ENCODE measurements at places on chromosomes 5 and 9.

GRCh38 chr9:13911473-13911872, 402.5 kb downstream of the NFIB start:
- no peak for DNase-seq

GRCh38 chr5:55037890-55038289, 13.8 kb downstream of the GZMK start:
- DNase-seq = no peak

DNA sequence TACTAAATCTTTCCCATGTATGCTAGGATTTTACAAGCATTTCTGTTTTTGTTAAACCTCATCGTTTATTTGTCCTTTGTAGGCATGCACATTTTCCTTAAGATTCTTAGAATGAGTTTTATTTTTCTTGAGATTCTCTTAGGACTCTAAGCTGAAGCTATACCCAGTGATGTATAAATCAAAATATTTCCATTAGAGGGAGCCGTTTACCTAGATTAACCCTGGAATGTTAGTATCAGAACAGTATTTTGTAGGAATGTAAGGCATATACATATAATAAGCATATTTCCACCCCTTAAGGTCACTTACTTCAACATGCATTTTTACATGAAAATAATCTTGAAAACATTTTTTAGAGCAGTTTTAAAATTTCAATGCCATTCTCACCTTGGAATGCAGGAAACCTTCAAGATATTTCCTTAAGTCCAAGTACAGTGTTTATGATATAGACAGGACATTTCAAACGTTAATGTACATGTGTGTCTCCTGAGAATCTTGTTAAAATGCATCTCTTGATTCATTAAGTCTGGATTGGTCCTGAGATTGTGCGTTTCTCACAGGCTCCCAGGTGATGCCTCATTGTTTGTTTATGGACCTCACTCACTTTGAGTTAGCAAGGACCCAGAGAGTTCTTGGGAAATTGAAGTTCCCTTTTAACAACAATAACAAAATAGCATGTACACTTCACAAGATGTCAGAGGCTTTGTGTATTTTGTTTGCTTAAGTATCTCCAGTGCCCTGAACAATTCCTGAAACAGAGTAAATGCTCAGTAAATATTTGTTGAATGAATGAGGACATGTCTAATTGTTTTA, 34.9 kb upstream of the FCHO2 start:
- peak; percentile 31 for DNase-seq

- no peak for DNase-seq
Observed at GRCh38 chr9:106708475-106709146, 154.4 kb upstream of the ZNF462 start.

DNA sequence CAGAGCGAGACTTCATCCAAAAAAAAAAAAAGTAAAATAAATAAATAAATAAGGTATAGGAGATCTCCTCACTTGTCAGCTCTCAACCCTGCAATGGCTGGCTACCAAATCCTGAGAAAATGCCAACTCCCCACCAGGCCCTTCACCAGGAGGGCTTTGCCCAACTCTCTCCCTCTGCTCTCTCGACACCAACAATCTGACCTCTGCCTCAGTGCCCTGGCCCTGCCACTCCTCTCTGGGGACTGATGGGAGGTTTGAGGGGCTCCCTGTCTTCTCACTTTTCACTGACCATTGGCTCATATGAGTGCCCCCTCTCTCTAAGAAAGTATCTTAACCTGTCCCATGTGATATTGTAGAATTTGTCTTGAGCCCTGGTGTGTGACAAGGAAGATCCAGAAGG, 52.6 kb upstream of the SH3PXD2B start:
- DNase-seq = no peak

- no peak for DNase-seq
Observed at GRCh38 chr5:62134811-62135210, 171.2 kb upstream of the KIF2A start.

GRCh38 chr5:77893225-77893860, 117.2 kb upstream of the TBCA start:
- peak; percentile 96 for DNase-seq

DNA sequence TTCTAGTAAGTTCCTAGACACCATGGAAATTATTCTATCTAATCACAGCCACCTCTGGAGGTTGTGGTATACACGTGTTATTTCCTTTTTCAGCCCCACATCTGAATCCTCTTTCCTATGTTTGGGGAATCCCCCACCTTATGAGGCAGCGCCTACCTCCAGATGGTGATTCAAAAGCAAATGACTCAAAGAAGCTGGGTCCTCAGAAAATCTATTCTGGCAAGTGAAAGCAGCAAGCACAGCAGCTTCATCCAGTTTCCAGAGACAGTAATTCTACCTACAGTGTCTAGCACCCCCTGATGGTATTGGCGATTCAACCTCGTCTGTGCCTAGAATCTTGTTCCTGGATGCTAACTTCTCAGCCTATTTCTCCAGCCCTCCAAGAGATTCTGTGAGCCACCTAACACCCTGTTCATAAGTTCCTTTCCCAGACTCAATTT, 43.0 kb downstream of the STRBP start:
- DNase-seq = peak; percentile 72

GRCh38 chr9:126880226-126880946, 19.9 kb downstream of the ZBTB34 start:
- DNase-seq = no peak

GRCh38 chr5:154866841-154867240, 8.4 kb downstream of the CNOT8 start:
- DNase-seq = no peak

DNA sequence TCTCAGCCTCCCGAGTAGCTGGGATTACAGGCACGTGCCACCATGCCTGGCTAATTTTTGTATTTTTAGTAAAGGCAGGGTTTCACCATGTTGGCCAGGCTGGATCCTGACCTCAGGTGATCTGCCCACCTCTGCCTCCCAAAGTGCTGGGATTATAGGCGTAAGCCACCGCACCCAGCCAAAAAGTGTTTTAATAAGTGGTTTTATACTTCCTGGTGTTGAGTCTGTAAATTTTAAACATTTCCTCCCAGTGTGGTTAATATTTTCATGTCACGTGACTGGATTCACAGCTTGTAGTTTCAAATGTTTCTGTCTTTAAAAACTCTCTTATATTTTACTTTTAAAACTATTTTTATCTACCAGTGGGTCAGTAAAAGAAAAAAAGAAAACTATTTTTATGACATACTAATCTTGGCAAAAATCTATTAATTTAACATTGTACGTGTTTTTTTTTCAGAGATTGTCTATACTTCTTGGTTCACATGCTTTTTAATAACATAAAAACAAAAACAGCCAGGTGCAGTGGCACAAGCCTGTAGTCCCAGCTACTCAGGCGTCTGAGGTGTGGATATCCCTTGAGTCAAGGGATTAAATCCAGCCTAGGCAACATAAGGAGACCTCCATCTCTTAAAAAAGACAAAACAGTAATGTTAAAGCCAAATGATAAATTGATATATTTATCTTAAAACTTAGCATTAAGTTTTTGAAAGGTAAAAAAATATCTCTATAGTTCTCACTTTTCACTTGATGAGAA, 117.1 kb downstream of the DMXL1 start:
- DNase-seq = no peak

DNA sequence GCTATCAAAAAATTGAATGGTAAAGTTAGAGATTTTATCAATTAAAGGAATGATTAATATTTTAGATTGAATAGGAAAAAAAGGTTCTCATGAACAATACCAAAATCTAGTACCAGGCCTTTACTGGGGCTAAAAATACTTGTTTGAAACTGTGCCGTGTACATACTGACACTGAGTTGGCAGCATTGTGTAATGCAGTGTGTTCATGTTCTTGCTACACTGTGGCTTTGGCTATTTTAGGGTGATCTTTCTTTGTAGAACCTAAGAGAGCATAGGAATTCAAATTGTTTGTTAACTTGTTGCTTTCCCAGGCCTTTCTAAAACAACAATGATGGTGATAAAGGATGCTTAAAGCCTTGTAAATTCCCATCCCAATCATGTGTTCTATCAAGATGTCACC, 80.9 kb downstream of the KIF4B start:
- DNase-seq = no peak

GRCh38 chr9:91424403-91425176, 958 bp upstream of the NFIL3 start:
- DNase-seq = peak; percentile 68

GRCh38 chr9:125440411-125440810, 178.8 kb downstream of the GAPVD1 start:
- DNase-seq = no peak

GRCh38 chr9:20981486-20981885, 50.0 kb downstream of the HACD4 start:
- peak; percentile 71 for DNase-seq

GRCh38 chr5:23316060-23316591, 191.3 kb upstream of the PRDM9 start:
- DNase-seq = no peak

GRCh38 chr9:112884101-112884500, 6.6 kb downstream of the SLC46A2 start:
- DNase-seq = peak; percentile 67

- peak; percentile 39 for DNase-seq
Observed at GRCh38 chr9:109640580-109641371, 139.2 kb upstream of the PALM2AKAP2 start.

DNA sequence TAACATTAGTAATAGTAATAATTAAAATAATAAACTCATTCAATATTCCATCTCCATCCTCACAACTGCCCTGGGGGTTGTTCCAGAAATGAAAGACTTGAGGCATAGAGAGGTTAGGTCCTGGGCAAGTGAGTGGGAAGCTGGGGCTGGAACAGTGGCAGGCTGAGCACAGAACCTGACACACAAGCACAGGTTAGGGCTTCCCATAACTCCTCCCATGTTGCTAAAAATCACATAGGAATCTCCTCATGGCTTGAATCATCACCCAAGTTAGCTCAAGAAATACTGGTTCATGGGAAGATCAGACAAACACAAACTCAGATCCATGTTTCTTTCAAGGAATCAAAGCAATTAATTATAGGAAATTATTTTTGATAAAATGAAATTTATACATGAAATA, 487.7 kb downstream of the SEMA5A start:
- DNase-seq = no peak

GRCh38 chr5:97383996-97384395, 200.9 kb upstream of the RIOK2 start:
- peak; percentile 9 for DNase-seq

DNA sequence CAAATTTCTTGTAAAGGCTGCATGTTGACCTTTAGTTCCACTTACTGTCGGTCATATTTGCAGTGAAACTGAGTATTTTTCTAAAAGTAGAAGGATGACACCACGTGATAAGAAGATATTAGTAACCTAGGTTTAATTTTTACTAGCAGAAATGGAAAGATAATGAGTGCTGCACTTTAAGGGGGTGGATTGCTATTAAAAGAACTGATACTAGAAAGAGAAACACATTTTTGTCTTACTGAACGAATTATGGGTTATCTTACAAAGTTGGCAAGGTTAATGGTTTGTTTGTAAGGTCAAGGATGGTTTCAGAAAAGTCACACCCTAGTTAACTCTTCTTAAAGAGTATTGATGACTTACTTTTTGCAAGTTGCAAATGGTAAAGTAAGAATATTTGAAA, 2.4 kb downstream of the MACIR start:
- DNase-seq = no peak

DNA sequence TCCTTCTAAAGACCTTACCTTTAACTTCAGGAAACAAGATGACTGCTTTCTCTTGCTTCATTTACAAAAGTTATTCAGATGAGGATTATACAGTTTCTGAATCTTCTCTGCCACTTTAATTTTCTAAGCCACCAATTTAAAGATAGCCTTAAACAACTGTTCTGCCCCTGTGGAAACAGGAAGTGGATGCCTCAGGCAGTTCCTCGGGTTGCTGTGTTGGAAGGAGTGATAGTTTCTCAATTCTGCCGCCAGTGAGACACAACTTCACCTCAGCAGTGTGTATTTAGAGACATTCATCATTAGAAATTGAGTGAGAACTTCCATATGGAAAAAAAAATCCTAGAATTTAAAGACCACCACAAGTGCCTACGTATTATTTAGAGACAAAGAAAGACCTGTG, 475.1 kb upstream of the WWC1 start:
- DNase-seq = peak; percentile 29

- peak; percentile 77 for DNase-seq
Observed at GRCh38 chr5:1801222-1801966, at the start of gene NDUFS6. Gene NDUFS6 (plus strand): TSS chr5:1801407. CDS start chr5:1801418, 11 bp downstream.

GRCh38 chr9:99058964-99059921, 45.7 kb upstream of the TGFBR1 start:
- DNase-seq = peak; percentile 18

- DNase-seq = no peak
Observed at GRCh38 chr5:52875827-52876226, 88.1 kb downstream of the ITGA1 start.

GRCh38 chr9:14281136-14281795, 32.7 kb downstream of the NFIB start:
- no peak for DNase-seq

DNA sequence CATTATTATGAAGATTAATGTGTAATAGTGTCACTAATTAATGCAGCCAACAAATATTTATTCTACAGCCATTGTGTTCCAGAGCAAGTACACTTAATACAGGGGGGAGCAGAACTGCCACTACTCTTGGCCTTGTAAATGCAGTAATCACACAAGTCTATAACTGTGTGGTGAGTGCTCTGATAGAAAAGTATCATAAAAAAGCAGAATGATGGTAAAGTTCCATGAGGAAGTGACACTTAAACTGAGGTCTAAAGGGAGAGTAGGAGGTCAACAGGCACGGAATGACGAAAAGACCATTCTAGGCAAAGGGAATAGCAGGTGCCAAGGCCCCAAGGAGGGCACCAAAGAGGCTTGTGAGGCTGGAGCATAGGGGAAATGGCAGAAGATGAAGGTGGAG, 142.9 kb downstream of the OSTF1 start:
- DNase-seq = no peak

DNA sequence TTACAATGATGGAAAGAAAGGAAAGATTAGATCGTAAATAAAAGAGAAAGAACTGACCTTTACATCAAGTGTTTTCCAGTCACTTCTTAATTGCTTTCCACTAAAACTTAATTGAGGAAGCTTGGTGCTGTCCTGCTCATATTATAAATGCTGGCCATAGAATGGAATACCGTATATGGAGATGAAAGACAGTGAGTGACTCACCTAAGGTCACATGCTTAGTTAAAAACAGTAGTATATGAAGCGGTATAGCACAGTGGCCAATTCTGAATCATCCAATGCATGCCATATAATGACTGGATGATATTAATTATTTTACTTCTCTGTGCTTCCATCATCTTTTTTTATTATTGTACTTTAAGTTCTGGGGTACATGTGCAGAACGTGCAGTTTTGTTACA, 482.4 kb upstream of the SGCD start:
- DNase-seq = no peak

GRCh38 chr5:137086342-137086741, 412.8 kb downstream of the SPOCK1 start:
- DNase-seq = no peak

GRCh38 chr5:59246882-59247281, 646.6 kb downstream of the PDE4D start:
- no peak for DNase-seq

DNA sequence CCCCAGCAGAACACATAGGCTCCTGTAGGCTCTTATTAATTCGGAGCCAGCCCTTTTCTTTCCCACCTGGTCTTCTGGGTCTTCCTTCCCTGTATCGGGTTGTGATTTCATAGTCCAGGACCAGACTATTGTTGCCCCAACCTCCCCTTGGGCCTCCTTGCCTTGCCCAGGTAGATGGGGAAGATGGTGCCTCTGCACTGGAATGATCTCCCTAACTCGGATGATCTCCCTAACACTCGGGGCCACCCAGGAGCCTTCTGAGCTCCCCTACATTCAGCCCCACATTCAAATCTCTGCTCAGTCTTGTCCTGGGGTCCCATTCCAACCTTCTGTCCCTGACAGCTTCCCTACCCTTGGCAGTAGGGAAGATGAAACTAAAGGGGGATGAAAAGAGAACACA, 2.7 kb upstream of the IRF1 start:
- no peak for DNase-seq
